Natural killer cell (primary cell): ENCODE measurements at places on chromosomes 5 and 9. TPM values are rescaled to one million over a fixed set of nuclear protein-coding genes. Genes with fewer than 3 reads are reported as not detected.

GRCh38 chr5:122053181-122054109, 24.6 kb downstream of the LOX start:
- DNase-seq, result no peak

Gene PCSK5
- 13.2 TPM for total RNA-seq

DNA sequence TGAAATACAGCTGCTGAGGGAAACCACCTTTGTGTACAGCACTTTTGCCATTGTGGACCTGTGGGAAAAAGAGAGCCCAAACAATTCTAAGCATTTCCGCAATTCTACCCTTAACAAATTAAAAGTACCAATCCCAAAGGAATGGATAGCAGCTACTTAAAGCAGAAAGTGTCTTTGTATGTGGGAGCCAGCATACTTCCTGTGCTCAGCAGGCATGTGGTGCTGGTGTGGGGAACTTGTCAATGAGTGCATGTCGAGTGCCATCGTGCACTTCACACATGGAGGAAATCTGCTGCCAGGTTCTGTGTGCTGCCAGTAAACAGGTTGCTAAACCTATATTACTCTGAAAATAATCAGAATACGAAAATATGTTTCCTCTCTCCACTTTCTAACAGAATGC, 399.0 kb downstream of the LRRC70 start:
- no peak for DNase-seq

DNA sequence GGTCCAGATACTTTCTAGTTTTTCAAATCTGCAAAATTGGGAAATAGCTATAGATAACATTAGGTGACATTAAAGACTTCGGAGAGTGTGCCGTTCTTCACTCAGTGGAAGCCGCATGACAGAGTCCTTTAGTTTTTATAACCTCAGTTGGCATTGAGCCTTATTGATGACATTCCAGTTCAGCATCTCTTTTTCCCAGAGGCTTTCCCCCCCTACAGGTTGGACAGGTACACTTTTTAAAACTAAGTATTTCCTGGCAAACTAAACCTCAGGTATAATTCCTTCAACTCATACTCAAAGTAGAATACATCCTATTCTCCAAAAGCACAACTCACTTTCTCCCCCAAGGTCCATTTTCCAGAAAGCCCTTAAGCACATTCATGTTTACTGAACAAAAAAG, 58.7 kb downstream of the SLC46A2 start:
- DNase-seq, result no peak
